ENCODE measurements at places on chromosomes 13 and 19.

GRCh38 chr19:45049073-45049736 is 10.4 kb downstream of the CLASRP start:
- no peak for DNase-seq

- DNase-seq = peak; percentile 98
These were observed 3.4 kb downstream of the NANOS3 start for GRCh38 chr19:13880059-13881043.

DNA sequence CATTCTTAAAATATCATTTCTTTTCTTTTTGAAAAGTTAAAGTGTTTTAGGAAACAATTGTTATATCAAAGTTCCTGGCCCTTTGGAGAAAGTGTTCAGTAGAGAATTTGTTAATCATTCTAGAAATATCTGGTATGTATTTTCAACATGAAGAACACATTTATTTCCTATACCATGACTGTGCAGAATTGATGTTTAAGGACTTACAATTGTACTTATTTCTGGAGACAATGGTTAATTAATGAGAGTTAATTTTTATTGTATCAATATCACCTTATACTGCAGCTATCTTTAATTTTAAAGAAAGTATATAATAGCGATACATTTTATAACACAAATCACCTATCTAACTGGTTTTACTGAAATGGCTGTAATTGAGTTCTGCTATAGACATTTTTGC is 95.3 kb downstream of the TEX29 start:
- no peak for DNase-seq

DNA sequence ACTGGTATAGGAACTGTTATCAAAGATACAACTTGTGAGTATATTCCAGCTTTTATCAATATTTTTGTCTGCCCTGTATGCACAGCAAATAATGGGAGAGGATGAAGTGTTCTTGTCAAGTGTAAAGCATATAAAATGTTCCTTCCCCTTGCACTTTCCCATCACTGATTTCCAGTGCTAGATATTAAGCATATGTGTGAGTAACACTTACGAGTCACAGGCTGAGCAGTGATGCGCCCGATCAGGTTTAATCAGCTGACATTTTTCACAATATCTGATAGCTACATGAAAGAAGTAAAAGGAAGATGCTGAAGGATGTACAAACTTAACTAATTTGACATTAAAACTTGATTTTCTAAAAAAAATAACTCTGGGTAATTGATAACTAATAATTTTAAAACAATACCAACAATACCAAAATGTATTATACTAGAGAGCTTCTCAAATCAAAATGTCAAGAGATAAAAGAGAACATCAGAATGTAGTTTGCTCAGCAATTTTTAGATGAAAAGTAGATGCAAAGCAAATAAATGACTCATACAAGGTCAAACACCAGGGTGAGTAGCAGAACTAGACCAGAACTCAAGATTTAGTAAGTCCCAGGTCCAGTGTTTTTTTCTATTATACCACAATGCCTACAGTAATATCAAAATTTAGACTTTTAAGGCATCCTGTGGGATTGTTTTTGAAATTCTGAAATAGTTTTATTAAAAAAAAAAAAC is 56.4 kb downstream of the ZDHHC20 start:
- DNase-seq = no peak

DNA sequence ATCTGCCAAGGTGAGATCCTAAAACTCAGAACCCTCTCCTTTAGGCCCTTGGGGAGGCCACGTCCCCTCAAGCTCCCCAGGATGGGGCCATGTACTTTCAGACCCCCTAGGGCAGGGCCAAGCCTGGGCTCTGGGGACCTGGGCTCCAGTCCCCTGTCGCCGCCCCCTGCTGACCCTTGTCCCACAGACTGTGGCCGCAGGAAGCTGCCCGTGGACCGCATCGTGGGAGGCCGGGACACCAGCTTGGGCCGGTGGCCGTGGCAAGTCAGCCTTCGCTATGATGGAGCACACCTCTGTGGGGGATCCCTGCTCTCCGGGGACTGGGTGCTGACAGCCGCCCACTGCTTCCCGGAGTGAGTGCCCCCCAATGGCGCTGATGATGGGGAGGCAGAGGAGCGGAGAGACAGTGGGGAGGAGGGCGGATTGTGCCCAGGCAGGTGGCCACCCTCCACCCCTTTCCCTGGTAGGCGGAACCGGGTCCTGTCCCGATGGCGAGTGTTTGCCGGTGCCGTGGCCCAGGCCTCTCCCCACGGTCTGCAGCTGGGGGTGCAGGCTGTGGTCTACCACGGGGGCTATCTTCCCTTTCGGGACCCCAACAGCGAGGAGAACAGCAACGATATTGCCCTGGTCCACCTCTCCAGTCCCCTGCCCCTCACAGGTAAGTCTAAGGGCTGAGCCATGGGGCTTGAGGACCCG is 18.8 kb downstream of the HPN start:
- no peak for DNase-seq

DNA sequence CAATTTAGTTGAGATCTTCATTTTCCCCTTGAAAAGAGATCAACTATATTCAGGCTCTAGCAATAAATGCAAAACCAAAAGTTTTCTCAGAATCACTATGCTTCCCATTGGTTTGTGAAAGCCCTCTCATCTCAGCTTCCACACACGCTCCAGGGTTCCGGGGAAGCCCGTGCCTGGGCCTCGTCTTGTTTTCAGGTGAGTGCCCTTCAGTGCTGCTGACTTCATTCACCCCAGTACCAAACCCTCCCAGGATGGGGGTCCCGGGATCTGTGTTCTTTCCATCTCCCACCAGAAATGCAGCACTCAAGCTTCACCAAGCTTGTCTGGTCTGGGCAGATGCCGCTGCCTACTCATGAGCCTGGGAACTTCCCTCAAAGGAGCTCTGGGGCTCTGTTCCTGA is 97.7 kb downstream of the TEX29 start:
- no peak for DNase-seq

- DNase-seq = no peak
These were observed 2.6 kb downstream of the MED26 start for GRCh38 chr19:16625163-16625958.

GRCh38 chr19:16595097-16595496 is 22.9 kb upstream of the SLC35E1 start:
- no peak for DNase-seq

GRCh38 chr13:54489359-54489758 is 1460.7 kb downstream of the OLFM4 start:
- no peak for DNase-seq

- DNase-seq = peak; percentile 42
These were observed 10.4 kb upstream of the ZSWIM4 start for GRCh38 chr19:13784731-13785452.

- no peak for DNase-seq
These were observed 46.2 kb downstream of the FNDC3A start for GRCh38 chr13:49021953-49022352.

- no peak for DNase-seq
These were observed 402.5 kb upstream of the HTR2A start for GRCh38 chr13:47299304-47299703.

- DNase-seq = no peak
These were observed 405.6 kb upstream of the PCDH9 start for GRCh38 chr13:67635754-67636153.

- DNase-seq = peak; percentile 63
These were observed 16.1 kb upstream of the RASA3 start for GRCh38 chr13:114148521-114148855.

DNA sequence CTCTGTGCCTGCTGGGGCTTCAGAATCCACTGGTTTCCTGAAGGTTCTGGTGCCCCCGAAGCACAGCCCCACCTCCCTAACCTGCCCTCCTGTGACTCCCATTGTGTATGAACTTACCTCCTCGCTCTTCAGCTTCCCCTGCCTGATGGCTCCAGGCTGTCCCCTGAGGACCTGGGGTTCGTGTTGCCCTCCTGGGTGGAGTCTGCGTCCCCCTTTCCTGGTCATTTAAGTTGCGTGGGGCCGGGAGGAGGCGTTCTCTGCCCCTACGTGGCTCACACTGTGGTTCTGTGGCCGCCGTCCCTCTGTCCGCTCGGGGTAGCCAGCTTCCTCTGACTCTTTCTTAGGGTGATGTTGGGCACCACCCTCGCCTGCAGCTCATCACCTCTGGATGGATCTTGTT is 13.9 kb downstream of the TFDP1 start:
- DNase-seq = no peak

- DNase-seq = no peak
These were observed 25.1 kb upstream of the C13orf46 start for GRCh38 chr13:113998781-113999617.

DNA sequence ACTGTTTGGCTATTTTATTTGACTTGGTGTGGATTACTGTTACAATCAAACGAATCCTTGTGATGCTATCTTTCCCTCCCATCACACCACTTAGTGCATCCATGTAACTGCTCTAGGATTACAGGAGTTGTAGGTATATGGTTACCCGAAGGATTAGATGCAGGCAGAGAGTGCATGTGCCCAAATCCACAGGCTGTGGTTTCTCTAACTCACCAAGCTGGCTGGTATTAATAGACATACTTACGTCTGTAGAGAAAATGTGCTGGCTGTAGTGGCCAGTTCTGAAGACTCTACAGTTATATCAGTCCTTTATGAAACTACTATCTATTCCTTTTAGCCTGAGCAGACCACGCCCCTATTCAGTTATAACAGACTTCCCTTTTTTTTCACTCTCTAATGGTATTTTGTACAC is 1.1 kb upstream of the HMGB1 start:
- no peak for DNase-seq
